ENCODE measurements at places on chromosomes 12 and 14. TPM values are rescaled to one million over a fixed set of nuclear protein-coding genes. Genes with fewer than 3 reads are reported as not detected.
A peak's percentile ranks its signal among the peaks of the same experiment; 100 is the strongest.

DNA sequence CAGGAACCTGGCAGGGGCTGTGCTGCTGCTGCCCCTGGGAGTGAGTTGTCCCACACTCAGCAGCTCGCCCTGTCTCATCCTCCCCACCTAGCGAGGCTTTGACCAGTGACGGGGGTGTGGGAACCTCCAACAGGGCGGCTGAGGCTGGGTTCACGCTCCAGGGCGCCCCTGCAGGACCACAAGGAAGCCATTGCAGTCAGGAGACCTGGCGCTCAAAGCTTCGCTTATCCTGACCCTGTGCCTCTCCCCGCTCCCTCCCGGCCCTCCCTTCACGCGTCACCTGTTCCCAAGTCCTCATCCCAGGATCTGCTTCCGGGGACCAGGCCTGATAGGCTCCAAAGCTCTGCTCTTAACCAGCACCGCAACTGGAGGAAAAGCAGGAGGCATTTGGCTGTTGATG is 272.0 kb upstream of the SFSWAP start:
- H3K36me3 ChIP-seq = no peaks in the 10 kb centered on the region
- H3K4me3 ChIP-seq = no peak overlapping the region
- H3K4me1 ChIP-seq = peaks cover 3% of the 10 kb centered on the region
- H3K27ac ChIP-seq = no peak overlapping the region
- peaks cover 18% of the 10 kb centered on the region for H3K27me3 ChIP-seq

DNA sequence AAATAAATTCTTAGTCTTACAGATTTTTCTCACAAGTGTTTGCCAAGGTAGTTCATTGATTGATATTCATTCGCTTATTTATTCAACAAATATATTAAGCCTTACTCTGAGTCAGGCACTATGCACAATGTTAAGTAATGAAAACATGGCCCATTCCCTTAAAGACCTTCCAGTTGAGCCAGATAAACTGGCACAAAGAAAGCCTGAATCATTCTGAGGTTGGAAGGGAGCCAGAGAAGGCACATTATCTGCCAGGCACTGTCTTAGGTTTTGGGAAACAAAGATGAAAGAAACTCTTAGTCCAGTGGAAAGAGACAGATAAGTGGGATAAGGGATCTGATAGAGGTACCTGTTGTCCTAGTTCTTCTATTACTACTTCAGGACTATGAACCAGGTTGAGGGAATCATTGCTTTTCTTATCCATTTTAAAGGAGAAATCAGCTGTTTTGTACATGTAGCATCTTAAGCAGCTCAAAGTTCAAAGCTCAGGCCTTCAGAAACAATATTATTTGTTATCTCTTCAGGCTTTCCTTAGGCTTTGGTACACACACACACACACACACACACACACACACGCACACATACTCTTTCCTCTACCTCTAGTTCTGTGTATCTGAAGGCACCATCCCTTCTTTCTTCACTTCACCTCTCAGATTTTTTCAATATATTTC is 27.0 kb downstream of the PDE6H start:
- peaks cover 13% of the 10 kb centered on the region for H3K27me3 ChIP-seq
- DNase-seq = no peak
- H3K36me3 ChIP-seq = no peaks in the 10 kb centered on the region
- H3K27ac ChIP-seq = no peak overlapping the region
- peaks cover 8% of the 10 kb centered on the region for H3K4me1 ChIP-seq

GRCh38 chr14:80545935-80546854 is 334.9 kb upstream of the DIO2 start:
- H3K4me1 ChIP-seq = no peaks in the 10 kb centered on the region
- no peaks in the 10 kb centered on the region for H3K27me3 ChIP-seq
- no peak overlapping the region for H3K4me3 ChIP-seq
- no peak overlapping the region for H3K27ac ChIP-seq
- no peak for DNase-seq

- H3K36me3 ChIP-seq = no peaks in the 10 kb centered on the region
- no peak overlapping the region for H3K27ac ChIP-seq
- DNase-seq = no peak
- H3K27me3 ChIP-seq = peaks cover 20% of the 10 kb centered on the region
- H3K4me3 ChIP-seq = no peak overlapping the region
- no peaks in the 10 kb centered on the region for H3K4me1 ChIP-seq
Observed at GRCh38 chr14:49287004-49287403, 299.2 kb downstream of the RPS29 start.

GRCh38 chr12:4951083-4951482 is 41.4 kb downstream of the KCNA1 start:
- DNase-seq = no peak
- H3K27ac ChIP-seq = no peak overlapping the region
- H3K4me1 ChIP-seq = no peaks in the 10 kb centered on the region
- H3K4me3 ChIP-seq = no peak overlapping the region
- H3K27me3 ChIP-seq = peaks cover 38% of the 10 kb centered on the region

- no peak overlapping the region for H3K4me3 ChIP-seq
- no peaks in the 10 kb centered on the region for H3K36me3 ChIP-seq
- no peak overlapping the region for H3K27ac ChIP-seq
- DNase-seq = peak; percentile 14
Observed at GRCh38 chr14:60349663-60350365, 100.8 kb downstream of the PPM1A start.

DNA sequence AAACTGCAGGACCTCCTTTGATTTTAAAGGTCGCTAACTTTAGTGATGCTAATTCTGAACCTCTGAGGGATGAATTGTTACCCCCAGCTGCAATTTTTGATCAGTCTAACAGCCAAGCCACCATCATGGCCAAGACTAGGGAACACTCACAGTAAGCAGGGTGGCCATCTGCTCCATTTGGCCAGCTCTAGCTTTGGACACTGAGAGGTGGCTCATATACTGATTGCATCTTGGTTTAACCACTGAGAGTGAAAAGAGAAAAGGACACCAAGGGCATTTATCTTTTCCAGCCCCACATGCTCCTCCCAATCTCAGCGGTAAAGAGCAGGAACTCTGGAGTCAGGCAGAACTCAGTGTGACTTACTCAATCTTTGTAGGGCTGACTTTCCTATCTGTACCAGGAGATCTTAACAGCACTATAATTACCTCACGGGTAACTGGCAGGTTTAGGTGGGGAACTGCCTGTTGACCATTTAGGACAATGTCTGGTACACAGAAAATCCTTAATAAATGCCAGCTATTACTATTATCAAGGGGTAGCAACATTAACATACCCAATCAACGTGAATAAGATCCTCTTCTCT is 6.2 kb downstream of the LPCAT3 start:
- H3K36me3 ChIP-seq = peaks cover 6% of the 10 kb centered on the region
- H3K27ac ChIP-seq = no peak overlapping the region
- no peak overlapping the region for H3K4me3 ChIP-seq
- DNase-seq = no peak
- H3K4me1 ChIP-seq = peaks cover 18% of the 10 kb centered on the region

DNA sequence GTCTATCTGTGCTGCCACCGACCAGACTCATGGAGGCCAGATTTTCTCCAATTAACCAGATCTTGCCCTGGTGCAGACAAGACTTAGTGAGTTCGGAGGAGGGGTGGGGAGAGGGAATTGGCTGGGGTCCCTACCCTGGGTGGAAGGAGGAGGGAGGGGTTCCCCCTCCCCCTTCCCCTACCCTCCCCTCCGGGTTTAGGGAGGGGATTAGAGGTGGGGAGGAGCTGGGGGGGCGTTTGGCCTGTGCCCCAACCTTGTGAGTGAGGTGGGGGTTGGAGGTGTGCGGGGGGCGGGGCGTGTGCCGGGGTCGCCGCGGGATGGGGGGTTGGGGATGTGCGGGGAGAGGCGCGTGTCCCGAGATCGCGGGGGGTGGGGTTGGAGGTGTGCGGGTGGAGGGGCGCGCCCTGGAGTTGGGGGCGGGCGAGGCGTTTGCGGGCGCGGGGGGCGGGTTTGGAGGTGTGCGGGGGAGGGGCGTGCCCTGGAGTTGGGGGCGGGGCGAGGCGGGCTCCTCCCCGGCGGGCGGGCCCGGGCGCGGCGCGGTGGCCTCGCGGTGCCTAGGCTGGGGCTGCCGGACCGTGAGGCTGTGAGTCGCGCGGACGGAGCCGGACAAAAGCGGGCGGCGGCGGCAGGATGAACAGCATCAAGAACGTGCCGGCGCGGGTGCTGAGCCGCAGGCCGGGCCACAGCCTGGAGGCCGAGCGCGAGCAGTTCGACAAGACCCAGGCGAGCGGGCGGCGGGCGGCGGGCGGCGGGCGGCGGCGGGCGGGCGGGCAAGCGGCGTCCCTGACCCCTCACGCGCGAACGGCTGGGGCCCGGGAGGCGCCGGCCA is at the start of gene HIP1R:
HIP1R (plus strand) TSS at position 537 of the 829 bp plus-strand sequence; CDS start at position 631, 94 bp downstream.
- peaks cover 61% of the 10 kb centered on the region for H3K4me1 ChIP-seq
- no peaks in the 10 kb centered on the region for H3K27me3 ChIP-seq
- H3K4me3 ChIP-seq = peak within 1 kb of the TSS; percentile 98
- DNase-seq = peak; percentile 64
- no peaks in the 10 kb centered on the region for H3K36me3 ChIP-seq

GRCh38 chr12:95641299-95641952 is 90.2 kb upstream of the USP44 start:
- no peak overlapping the region for H3K27ac ChIP-seq
- H3K36me3 ChIP-seq = no peaks in the 10 kb centered on the region
- no peak overlapping the region for H3K4me3 ChIP-seq
- peaks cover 22% of the 10 kb centered on the region for H3K27me3 ChIP-seq
- DNase-seq = no peak

- H3K4me3 ChIP-seq = no peak overlapping the region
- no peaks in the 10 kb centered on the region for H3K4me1 ChIP-seq
- DNase-seq = no peak
Observed at GRCh38 chr12:31272607-31273225, 53.2 kb downstream of the SINHCAF start.

DNA sequence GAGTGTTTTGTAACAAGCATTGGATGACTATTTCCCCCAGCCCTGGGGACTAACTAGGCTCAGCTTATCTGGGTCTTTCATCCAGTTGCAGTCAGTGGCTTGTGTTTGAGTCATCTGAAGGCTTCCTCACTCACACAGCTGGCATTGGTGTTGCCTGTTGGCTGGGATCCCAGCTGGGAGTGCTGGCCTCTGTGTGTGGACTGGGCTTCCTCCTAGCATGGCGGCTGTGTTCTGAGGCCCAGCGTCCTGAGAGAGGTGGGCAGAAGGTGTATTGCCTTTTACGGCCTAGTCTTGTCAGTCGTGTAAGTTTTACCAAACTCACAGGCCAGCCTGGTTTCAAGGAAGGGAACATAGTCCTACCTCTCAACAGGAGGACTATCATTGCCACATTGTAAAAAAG is 28.3 kb upstream of the PPP2R5C start:
- no peak overlapping the region for H3K27ac ChIP-seq
- H3K27me3 ChIP-seq = peaks cover 15% of the 10 kb centered on the region
- H3K36me3 ChIP-seq = no peaks in the 10 kb centered on the region

GRCh38 chr12:75876832-75877762 is 154.5 kb downstream of the PHLDA1 start:
- DNase-seq = no peak
- H3K27ac ChIP-seq = no peak overlapping the region
- no peak overlapping the region for H3K4me3 ChIP-seq
- no peaks in the 10 kb centered on the region for H3K36me3 ChIP-seq
- H3K27me3 ChIP-seq = peaks cover 33% of the 10 kb centered on the region
- H3K4me1 ChIP-seq = no peaks in the 10 kb centered on the region

The ASPG gene
- polyA plus RNA-seq = not detected
